ENCODE measurements at places on chromosomes 16 and 17. TPM values are rescaled to one million over a fixed set of nuclear protein-coding genes. Genes with fewer than 3 reads are reported as not detected.

DNA sequence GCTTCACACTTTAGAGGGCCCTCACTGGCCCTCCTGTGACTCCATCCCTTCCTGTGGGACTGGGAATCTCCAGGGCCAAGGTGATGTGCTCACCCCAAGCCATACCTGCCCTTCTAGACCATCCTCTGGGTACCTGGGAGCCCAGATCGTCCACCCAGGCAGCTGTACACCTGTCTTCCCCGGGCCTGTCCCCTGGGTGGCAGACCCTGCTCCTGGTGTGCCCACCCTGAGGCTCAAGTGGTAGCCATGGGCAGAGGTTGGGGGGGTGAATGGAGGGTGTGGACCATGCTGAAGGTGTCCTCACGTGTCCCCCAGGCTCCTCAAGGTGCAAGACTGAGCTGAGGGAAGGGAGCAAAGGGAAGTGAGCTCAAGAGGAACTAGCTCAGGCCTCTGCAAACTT, 9.3 kb downstream of the CLEC10A start:
- DNase-seq: no peak

GRCh38 chr16:88844419-88845036, 12.2 kb downstream of the GALNS start:
- no peak for DNase-seq

DNA sequence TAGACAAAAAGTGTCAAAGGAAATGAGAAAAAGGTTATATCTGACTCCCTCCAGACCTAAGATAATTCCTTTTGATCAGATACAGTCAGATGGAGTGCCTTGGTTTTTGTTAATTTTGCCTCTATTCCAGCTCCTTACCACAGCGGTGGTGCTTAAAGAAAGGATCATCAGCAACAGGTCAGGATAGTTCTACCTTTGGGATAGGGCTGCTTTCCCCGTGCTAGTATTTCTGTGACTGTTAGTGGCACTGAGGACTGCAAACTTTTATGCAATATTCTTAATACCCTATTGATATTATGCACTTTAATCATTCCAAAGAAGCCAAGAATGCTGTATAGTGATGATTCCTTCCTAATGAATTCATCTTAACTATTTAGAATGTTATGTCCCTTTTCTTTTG, 24.5 kb downstream of the NQO1 start:
- DNase-seq: no peak

DNA sequence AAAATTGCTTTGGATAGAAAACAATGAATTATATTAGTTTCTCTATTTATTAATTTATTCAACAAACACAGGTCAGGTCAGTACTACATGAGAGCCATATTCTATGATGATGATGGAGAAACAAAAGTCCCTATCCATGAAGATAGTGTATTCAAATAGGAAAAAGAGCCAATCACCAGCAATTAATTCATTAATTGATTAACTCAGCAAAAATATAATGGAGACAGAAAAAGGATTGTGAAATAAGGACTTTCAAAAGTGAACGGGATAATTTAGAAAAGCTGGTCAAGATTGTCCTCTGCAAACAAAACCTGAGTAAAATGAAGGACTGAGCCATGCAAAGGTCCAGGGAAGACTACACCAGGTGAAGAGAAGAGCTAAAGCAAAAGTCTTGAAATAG, 1517.7 kb upstream of the CDH8 start:
- DNase-seq: no peak

The SPIRE2 gene
- 1.3 TPM for total RNA-seq

GRCh38 chr16:24771779-24772157, 42.3 kb downstream of the TNRC6A start:
- DNase-seq: no peak

DNA sequence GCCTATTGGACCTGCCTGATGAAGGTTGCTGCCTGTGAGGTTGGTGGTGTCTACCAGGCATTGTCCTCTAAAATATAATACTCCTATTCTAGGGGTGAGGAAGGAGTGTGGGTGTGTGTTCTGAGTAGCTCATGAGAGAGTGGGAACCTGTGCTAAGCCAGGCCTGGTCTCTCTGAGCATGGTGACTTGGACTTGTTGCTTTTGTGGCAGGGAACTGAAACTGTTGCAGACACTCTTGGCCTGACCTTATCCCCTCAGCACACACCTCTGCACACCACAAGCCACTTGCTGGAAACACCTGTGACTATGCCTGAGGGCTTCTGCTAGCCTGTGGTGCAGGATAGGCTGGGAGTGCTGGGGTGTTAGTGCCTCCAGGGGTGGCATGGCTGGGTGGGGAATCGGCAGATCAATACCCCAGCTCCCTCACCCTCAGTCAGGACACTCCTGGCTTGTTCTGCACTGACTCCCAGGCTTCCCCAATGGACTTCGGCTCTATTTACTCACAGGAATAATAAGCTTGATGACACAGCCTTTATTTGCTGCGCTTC, 29.9 kb downstream of the PLCG2 start:
- no peak for DNase-seq

Measured in heart left ventricle (tissue), 16 donors.